ENCODE measurements at places on chromosomes 3 and 15.

GRCh38 chr3:186308549-186308948, 53.5 kb downstream of the DGKG start:
- DNase-seq = no peak

- no peak for DNase-seq
These were observed 347.3 kb downstream of the CNTN3 start for GRCh38 chr3:74267131-74267530.

GRCh38 chr15:85439996-85440395, 59.6 kb downstream of the AKAP13 start:
- DNase-seq = no peak

- DNase-seq = no peak
These were observed 422.2 kb downstream of the ZNF385D start for GRCh38 chr3:21328711-21329390.

- no peak for DNase-seq
These were observed 57.6 kb downstream of the RAB11A start for GRCh38 chr15:65926899-65927298.

DNA sequence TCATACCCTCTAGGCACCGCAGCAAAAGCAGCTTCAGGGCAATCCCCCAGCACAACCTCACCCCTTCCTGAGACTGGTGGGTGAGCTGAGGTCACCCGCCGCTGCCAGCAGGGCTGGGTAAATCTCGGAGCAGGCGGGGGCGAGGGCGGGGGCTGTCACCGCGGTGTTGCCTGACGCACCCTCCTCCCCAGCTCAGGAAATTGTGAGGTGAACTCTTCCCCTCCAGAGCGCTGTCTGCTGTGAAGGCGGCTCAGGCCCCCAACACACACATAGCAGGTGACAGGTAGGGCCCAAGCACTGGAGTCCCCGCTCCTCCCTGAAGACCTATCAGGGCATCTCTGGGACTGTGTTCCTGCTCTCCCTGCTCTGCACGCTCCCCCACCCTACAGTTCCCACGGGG, 30.2 kb upstream of the FURIN start:
- DNase-seq = peak; percentile 79

GRCh38 chr15:101458158-101458900, 31.2 kb downstream of the PCSK6 start:
- DNase-seq = no peak

DNA sequence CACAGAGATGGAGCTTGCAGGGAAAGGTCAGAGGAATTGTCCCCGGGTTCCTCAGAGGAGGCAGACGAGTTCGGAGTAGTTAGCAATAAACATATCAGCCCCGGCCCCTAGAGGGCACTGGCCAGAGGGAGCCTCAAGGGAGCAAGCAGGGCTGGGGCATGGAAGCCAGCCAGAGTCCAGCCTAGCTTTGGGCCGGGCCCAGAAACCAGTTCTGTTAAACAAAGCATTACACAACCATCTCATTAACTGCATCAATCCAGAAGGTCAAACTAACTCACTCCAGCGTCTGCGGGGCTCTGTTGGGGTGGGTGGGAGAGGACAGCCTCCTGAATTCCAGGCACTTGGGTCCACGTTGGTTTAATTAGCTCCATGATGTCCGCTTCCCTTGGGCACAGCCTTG, 41.0 kb upstream of the IREB2 start:
- DNase-seq = no peak

All from naive thymus-derived CD4-positive, alpha-beta T cell (primary cell).